ENCODE measurements at places on chromosomes 4 and X.

DNA sequence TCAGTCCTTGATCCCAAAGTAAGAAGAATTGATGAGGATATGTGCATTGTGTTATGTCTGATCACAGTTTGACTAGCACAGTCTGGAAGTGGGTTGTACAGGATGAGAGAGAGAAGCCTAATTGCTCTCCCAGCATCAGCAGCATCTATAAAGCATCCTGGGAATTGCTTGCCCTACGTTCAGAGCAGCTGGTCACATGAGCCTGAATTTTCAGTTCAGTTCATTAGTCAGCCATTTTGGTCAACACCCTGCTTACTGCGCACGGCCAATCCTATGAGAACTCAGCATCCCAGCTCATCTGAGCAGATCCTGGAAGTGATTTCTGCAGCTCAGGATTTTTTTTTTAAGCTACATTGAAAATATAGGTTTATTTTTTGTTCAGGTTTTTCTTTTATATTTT, at the start of gene RUFY3:
Gene RUFY3, plus strand, starts transcription at position 218 of the 400 bp plus-strand sequence. CDS start 610 bp downstream, outside the sequence.
- DNase-seq, result no peak

DNA sequence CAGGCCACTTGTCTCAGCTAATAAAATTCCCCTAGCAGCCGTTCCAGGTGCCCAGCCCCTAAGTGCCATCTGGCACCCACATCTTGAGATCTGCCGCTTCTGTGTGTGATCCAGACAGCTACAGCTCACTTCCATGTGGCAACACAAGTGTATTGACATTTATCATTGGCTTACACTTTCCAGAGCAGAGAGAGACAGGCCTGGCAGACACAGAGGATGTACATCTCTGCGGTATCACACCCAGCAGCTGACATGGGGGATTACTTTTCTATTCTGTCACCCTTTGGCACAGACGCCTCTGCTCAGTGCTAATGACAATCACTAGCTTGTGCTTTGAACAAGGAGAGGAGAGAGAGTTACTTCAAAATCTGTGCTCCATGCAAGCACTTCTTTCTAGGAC, 195.9 kb downstream of the KDR start:
- DNase-seq, result no peak

DNA sequence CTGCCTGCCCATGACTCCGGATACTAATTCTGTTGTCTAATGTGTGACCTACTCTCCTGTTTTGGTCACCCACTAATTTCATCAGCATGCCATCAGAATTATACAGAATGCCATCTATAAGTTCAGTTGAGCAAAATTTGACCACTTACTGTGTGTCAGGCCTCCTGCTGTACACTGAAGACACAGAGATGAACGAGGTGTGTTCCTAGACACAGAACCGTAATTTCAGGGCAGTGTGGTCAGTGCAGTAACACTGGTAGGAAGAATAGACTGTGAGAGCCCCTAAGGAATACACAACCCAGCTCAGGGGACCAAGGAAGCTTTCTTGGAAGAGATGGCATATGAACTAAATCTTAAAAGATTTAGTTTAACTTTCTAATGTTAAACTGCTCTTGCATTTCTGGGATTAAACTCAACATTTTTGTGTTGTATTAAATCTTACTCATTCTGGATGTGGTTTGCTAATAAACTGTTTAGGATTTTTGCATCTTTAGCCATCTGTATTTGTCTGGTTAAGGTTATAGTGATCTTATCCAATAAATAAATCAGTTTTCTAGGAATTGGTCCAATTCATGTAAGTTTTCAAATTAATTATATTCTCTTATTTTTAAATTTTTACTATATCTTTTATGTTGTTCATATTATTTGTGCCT, 34.3 kb downstream of the KANTR start:
- no peak for DNase-seq

DNA sequence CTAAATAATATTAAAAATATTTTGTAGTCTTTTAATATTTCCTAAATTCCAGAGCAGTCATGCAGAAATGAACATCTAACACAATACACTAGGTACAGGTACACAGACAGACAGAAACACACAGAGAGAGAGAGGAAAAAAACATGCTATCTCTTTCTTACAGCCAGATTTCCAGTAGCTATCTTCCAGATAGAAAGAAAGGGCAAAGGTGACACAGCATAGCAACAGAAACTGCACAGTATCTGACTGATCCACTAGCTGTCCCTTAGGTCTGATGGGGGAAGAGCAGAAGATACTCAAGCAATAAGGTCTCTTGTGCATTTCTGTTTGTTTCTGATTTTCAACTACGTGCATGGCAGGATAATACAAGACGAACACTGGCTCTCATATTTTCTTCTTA, 7.8 kb downstream of the FBXW7 start:
- DNase-seq, result no peak

DNA sequence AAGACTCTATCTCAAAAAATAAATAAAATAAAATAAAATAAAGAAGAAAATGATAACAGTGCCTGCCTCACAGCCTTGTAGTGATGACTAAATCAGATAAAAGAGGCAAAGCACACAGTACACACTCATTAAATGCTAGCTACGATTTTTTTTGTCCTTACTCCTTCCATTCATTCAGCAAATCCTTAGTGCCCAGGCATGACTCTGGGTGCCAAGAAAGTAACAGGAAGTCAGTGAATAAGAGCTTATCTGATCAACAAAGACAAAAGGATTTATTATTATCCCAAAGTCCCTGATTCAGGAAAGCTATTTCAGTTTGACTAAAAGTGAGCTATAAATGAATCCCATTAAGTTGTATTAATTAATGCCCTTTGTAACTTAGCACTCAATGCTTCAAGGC, 92.7 kb downstream of the SH3KBP1 start:
- DNase-seq, result no peak

- no peak for DNase-seq
Measured at GRCh38 chr4:6137027-6137746, 63.2 kb downstream of the JAKMIP1 start.

- peak; percentile 86 for DNase-seq
Measured at GRCh38 chrX:1239681-1240142, 27.3 kb upstream of the CRLF2 start.

GRCh38 chrX:20988118-20988517, 386.1 kb upstream of the CNKSR2 start:
- DNase-seq, result no peak

GRCh38 chrX:65610040-65610439, 57.4 kb upstream of the MSN start:
- no peak for DNase-seq

- DNase-seq, result no peak
Measured at GRCh38 chr4:81704461-81704860, 232.8 kb upstream of the RASGEF1B start.

- no peak for DNase-seq
Measured at GRCh38 chr4:187480146-187481145, 515.1 kb upstream of the ZFP42 start.

DNA sequence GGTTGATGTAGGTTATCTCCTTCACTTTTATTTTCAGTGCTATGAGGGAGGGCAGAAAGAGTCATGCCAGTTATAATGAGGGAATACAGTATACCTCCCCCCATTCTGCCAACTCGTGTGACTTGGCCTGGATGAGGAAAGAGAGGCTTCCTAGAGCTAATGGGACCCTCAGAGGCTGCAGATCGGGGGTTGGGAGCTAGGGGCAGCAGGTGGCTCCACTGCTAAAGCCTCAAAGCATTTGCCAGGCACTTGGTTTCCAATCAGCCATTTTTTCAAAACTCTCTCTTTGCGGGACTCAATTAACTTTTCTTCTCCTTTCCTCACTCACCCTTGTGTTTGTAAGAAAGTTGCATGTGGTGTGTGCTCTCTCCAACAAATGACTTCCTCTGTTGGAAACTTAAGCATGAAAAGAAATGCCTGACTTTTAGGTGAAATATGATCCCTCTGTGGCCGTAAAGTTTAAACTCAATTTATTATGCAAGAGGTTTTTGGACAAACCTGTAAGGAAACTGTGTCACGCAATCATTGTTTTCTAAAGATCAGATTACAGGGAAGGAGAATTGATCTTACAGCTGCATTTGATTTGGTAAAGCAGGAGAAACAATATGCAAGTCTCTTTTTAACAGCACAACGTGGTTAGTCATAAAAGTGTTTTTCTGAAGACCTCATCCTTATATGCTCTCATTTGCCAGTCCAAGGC, 7.0 kb downstream of the SFRP2 start:
- no peak for DNase-seq

- DNase-seq, result no peak
Measured at GRCh38 chr4:30901461-30902451, 181.6 kb downstream of the PCDH7 start.

DNA sequence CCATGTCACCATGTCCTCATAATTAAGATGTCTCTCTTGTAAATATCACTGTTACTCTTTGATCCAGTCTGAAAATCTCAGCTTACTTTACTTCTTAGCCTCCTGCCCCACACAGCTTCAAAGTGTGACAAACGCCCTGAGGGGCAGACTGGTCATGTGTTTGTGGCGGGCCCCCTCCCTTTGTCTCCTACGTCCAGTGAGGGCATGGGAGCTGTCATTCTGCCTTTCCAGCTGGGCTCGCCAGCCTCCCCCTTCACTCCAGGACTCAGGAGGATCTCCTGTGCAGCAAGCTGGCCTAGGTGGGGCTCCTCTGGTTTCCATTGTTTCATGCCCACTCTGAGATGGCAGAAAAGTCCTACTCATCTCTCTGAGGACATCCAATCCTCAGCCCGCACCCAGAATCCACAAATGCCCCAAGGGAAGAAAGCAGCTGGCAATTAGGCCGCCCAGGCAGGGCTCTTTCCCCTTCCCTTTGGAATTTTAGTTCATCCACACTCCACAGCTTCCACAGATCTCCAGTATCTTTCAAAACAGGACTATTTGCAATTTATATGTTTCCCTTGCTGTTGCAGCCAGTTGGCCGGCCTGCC, 86.4 kb upstream of the C4orf50 start:
- DNase-seq, result no peak

DNA sequence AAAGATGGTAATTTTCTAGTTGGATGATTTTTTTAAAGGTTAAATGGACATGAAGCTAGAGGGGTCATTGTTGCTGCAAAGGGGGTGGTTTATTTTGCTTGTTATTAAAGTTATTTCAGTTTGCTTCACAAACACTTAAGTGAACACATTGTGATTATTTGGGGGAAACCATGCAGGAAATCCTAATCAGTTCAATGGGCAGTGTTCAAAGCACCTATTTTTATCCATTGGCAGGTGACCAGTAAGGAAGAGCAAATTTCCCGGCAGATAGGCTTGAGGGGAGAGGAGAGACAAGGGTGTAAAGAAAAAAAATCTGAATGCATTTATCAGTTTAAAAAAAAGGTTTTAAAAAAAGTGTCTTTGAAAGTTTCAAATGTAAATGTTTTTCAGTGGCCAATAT, 17.6 kb downstream of the GPR174 start:
- DNase-seq, result no peak

DNA sequence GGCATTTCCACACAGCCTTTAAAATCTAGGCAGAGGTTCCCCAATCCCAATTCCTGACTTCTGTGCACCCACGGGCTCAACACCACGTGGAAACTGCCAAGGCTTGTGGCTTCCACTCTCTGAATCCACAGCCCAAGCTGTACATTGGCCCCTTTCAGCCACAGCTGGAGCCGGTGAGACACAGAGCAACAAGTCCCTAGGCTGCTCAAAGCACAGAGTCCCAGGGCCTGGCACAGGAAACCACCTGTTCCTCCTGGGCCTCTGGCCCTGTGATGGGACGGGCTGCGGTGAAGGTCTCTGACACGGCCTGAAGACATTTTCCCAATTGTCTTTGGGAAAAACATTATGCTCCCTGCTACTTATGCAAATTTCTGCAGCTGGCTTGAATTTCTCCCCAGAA, 500.0 kb downstream of the FSTL5 start:
- no peak for DNase-seq

DNA sequence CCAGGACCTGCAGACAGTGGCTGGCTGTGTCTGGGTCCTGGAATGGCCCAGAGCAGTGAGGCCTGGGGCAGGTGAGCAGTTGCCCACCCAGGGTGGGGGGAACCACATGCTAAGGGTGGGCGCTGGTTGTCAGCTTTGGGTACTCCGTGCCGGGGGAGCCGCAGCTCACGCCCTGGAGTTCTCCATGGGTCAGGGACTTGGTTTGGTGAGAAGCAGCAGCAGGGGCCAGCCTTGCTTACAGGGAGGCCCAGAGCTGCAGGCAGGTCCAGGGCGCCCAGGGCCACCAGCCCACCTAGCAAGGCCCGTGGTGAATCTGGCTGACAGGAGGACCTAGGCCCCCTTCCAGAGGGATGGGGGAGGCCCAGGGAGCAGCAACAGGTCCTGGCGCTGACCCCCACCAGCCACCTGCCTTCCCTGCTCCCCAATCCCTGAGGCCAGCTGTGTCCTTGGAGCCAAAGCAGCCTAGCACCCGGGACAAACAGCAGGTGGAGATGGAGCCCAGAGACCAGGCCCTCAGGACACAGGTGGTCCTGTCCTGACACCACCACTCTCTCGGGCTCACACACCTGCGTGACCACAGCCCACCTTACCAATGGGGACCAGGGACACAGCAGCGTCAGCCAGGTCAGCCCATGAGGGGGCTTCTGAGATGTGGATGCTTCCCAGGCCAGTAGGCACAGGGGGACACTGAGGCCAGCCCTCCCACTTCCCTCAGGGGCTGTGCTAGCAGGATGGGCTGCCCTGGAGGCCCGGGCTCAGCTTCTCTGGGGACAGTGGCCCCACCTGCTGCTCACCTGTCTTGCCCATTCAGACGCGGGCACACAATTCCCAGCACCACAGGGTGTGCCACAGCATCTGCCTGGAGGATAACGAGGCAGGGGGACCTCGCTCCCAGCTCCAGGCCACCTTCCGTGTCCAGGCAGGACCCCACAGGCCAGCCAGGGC, 3.5 kb downstream of the MXD4 start:
- no peak for DNase-seq

DNA sequence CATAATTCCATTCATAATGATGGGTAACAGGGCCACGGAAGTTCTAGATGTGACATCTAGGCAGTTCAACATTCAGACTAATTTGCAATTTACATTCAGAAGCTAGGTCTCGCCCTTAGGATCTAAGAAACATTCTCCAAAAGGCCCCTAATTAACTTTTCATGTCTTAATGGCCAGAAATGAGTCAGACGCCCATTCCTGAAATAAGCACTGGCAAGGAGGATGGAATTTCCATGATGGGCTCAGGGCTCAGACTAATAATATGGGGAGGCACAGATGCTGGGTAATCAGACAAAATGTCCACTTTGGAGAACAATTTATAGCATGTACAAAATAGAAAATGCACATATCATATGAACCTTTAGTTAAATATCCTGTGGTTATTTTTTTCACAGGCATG, 102.8 kb upstream of the RPS6KA3 start:
- DNase-seq, result no peak

DNA sequence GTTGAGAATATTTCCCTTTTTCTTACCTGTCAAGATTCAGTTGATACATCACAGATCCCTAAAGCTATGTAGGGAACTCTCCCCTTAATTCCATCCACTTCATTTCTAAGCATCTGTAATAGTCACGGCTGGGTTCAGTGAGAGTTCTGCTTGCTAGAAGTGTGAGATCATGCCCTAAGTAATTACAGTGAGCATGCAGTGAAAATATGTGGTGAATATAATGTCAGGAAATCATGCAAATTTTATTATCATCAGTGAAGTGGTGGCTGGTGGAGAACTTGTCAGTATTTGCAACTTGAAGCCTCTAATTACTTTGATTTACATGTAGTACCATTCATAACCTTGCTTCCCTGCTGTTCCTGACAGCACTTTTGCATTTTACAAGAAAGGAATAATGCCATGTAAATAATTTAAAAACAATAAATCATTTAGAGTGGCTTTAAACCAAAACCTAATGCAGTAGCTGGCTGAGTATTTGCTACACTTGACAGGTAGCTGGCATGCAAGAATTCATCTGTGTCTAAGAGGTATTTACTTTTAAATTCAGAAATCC, 28.3 kb upstream of the CFAP299 start:
- no peak for DNase-seq

GRCh38 chr4:168955674-168956073, 54.4 kb downstream of the CBR4 start:
- no peak for DNase-seq

- peak; percentile 44 for DNase-seq
Measured at GRCh38 chr4:3044870-3045819, 29.2 kb downstream of the HTT-AS start.

All from RPMI8226 (cell line).